ENCODE measurements at places on chromosomes 2 and 18. TPM values are rescaled to one million over a fixed set of nuclear protein-coding genes. Genes with fewer than 3 reads are reported as not detected.

DNA sequence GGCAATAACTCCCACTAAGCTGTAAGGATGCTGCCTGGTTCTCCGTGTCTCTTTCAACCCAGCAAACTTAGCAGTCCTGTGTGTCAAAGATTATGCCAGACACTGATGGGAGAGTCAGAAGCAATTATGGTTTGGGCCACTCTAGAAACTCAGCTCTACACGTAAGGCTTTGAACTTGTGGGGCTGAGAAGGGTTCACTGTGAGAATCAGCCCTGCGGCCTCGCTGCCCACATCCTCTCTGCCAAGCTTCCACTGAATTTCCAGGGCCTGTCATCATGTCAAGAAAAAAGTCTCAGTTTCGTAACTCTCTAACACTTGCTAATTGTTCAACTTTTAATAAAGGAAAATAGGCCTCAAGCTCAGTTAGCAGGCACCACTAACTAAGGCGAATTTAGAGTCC lies 308.8 kb upstream of the LYPD1 start:
- no peaks in the 10 kb centered on the region for H3K4me1 ChIP-seq
- H3K4me3 ChIP-seq = no peak overlapping the region
- H3K27ac ChIP-seq = no peak overlapping the region
- no peaks in the 10 kb centered on the region for H3K36me3 ChIP-seq
- DNase-seq = no peak
- H3K27me3 ChIP-seq = no peaks in the 10 kb centered on the region

- DNase-seq = no peak
- peak overlapping the region; percentile 11 for H3K27ac ChIP-seq
- no peaks in the 10 kb centered on the region for H3K27me3 ChIP-seq
- no peak overlapping the region for H3K4me3 ChIP-seq
These were observed 10.8 kb downstream of the SPDYA start for GRCh38 chr2:28821295-28821958.

DNA sequence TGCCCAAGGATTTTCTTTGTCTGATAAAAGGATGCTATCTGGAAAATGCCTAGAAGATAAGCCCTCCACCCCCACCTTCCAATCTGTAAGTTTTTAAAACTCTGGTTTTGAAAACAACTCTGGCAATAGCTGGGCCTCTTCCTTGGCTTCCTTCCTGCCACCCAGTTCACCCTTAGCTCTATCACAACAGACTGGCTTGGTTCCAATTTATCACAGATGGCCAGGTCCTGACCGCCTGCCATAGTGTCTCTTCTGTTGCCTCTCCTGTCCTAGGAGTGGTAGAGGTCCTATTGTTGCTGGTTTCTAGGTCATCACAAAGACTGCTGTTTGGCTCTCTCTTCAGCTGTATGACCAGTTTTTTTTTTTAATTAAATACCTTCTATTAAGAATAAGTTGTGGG lies 1727.9 kb upstream of the SLC39A10 start:
- H3K27me3 ChIP-seq = no peaks in the 10 kb centered on the region
- DNase-seq = no peak
- H3K4me3 ChIP-seq = no peak overlapping the region
- H3K27ac ChIP-seq = no peak overlapping the region
- H3K36me3 ChIP-seq = no peaks in the 10 kb centered on the region
- no peaks in the 10 kb centered on the region for H3K4me1 ChIP-seq

Gene GCG
- not detected for total RNA-seq

Gene SH3RF3
- total RNA-seq = not detected

DNA sequence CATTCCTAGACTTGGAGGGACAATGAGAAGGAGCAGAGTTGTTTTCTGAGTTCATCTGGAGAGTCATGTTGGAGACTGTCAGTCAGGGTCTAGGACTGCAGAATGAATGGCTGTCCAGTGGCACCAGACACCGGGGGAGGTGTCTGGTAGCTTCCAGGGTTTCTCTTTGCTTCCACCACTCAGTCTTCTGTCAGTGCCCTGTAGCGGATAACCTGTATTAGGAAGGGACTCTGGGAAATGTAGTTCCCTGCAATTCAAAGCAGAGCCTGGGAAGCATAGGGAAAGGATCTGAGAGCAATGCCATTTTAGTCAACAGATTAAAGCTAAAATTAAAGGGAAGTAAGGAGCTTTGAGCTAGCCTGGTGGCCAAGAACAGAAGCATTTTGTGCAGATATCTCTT lies 257.9 kb downstream of the THSD7B start:
- H3K4me3 ChIP-seq = no peak overlapping the region
- H3K36me3 ChIP-seq = no peaks in the 10 kb centered on the region
- H3K27ac ChIP-seq = no peak overlapping the region
- no peak for DNase-seq
- no peaks in the 10 kb centered on the region for H3K4me1 ChIP-seq

- H3K36me3 ChIP-seq = no peaks in the 10 kb centered on the region
- no peak overlapping the region for H3K27ac ChIP-seq
- no peaks in the 10 kb centered on the region for H3K27me3 ChIP-seq
- H3K4me3 ChIP-seq = no peak overlapping the region
- H3K4me1 ChIP-seq = no peaks in the 10 kb centered on the region
These were observed 264.4 kb upstream of the SIX2 start for GRCh38 chr2:45273412-45274249.

DNA sequence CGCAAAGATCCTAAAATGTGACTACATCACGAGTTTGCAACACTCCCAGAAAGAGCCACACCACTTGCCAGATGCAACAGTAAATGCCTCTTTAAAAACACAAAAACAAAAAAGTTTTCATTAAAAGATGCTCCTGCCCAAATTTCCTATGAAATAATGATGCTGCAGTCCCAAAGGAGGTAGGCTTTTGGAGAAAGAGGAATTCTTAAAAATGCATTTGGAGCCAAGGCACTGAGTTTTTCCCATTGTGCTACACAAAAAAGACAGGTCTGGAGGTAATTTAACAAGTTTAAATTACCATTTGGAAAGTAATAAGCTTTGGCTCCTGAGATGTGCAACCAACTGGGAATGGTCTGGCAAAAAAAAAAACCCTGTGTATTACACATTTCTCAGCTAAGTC lies 145.0 kb downstream of the PID1 start:
- H3K27me3 ChIP-seq = no peaks in the 10 kb centered on the region
- H3K4me3 ChIP-seq = no peak overlapping the region
- no peak for DNase-seq

DNA sequence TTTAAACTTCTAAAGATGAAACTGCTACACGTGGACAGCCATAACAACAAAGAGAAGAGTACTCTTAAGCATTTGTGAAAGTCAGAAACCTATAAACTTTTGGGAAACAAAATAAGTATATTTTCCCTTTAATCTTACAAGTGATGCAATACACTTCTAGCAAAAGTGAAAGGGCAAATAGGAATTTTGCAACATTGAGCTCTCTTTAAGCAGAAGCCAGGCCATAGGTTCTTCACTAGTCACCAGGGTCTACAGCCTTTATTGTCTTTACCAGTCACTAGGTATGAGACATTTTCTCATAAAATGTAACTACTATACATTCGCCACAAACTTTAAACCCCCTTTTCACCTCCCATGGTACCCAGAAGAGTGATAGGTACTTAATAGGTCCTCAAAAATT lies 37.5 kb downstream of the SCN1A start:
- no peaks in the 10 kb centered on the region for H3K36me3 ChIP-seq
- no peaks in the 10 kb centered on the region for H3K27me3 ChIP-seq
- DNase-seq = no peak
- no peak overlapping the region for H3K27ac ChIP-seq
- H3K4me3 ChIP-seq = no peak overlapping the region

Measured in uterus (tissue), 4 donors.